SW 1271 (cell line): ENCODE measurements at places on chromosomes 1 and 21.

GRCh38 chr1:47002211-47002610 is 21.3 kb upstream of the CYP4X1 start:
- DNase-seq, result no peak

- DNase-seq, result no peak
Measured at GRCh38 chr1:5189384-5189783, 535.0 kb downstream of the AJAP1 start.

GRCh38 chr1:38804062-38804886 is 55.3 kb downstream of the RRAGC start:
- DNase-seq, result no peak

GRCh38 chr1:201335901-201336300 is 41.6 kb downstream of the TNNT2 start:
- DNase-seq, result no peak

- no peak for DNase-seq
Measured at GRCh38 chr1:7026169-7026568, 240.9 kb downstream of the CAMTA1 start.

DNA sequence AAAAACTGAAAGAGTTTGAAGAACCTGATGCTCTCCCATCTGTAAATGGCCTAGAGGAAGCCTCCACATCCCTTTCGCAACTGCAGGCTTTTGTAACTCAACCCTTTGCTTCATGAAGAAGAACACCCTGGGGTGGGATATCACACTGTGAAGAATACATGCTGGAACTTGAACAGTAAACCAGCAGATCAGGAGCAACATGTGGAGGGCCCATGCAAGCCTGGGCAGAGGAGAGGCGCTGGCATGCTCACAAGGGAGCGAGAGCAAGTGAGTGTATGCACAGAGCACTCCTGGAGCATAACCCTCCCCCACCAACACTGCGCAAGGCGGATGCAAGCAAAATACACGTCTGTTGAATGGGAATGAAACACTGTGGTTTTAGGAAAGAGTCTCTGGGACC is 24.6 kb upstream of the SPAG17 start:
- DNase-seq, result no peak

- DNase-seq, result no peak
Measured at GRCh38 chr1:155474146-155474545, 88.5 kb downstream of the ASH1L start.

- no peak for DNase-seq
Measured at GRCh38 chr1:155079487-155080311, 1.1 kb downstream of the EFNA3 start.
